ENCODE measurements at places on chromosomes 3 and 15.

GRCh38 chr15:90839187-90840071 is 29.0 kb upstream of the FURIN start:
- H3K4me3 ChIP-seq: no peak overlapping the region
- no peak overlapping the region for H3K27ac ChIP-seq
- no peak for DNase-seq
- peaks cover 17% of the 10 kb centered on the region for H3K4me1 ChIP-seq
- no peaks in the 10 kb centered on the region for H3K27me3 ChIP-seq

GRCh38 chr3:93924491-93924890 is 49.2 kb downstream of the PROS1 start:
- H3K27ac ChIP-seq: no peak overlapping the region
- H3K4me1 ChIP-seq: no peaks in the 10 kb centered on the region
- peaks cover 10% of the 10 kb centered on the region for H3K27me3 ChIP-seq
- no peak for DNase-seq
- no peak overlapping the region for H3K4me3 ChIP-seq

DNA sequence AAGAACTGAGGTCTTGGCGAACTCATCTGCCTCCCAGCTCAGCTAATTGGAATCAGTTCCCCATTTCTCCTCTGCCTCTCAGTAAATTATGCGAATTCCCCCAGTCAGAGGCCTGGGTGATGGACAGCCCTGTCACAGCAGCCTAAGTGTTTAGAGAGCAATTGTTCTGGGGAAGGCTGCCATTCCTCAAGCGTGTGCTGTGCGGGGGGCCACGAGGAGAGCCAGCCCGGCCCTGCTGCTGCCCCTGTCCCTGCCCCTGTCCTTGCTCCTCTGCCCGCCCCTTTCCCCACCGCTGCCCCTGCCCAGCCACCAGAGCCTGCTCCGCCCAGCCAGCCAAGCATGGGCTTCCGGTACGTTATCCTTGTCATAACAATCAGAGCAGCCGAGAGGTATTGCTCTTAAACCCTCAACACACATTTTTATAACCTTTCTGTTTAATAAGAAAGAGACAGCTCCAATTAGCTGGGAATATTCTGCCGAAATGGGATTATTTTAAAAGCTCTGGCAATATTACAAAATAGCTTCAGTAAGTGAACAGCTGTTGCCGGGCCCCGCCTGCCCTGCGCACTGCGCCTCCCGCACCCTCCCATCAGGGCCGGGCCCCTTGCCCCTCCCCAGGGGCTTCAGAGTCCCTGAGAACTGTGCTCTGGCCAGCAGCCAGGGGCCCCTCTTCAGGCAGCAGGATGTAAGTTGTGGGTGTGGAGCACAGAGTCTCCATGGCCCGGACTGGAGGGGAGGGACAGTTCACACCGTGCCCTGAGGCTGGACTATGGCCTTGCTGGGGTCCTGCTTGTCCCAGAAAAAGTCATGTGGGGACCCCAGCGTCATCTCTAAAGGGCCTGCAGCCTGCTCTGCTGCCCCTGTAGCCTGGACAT is 12.4 kb upstream of the CACNA2D2 start:
- H3K36me3 ChIP-seq: no peaks in the 10 kb centered on the region
- no peak overlapping the region for H3K4me3 ChIP-seq
- no peaks in the 10 kb centered on the region for H3K27me3 ChIP-seq

DNA sequence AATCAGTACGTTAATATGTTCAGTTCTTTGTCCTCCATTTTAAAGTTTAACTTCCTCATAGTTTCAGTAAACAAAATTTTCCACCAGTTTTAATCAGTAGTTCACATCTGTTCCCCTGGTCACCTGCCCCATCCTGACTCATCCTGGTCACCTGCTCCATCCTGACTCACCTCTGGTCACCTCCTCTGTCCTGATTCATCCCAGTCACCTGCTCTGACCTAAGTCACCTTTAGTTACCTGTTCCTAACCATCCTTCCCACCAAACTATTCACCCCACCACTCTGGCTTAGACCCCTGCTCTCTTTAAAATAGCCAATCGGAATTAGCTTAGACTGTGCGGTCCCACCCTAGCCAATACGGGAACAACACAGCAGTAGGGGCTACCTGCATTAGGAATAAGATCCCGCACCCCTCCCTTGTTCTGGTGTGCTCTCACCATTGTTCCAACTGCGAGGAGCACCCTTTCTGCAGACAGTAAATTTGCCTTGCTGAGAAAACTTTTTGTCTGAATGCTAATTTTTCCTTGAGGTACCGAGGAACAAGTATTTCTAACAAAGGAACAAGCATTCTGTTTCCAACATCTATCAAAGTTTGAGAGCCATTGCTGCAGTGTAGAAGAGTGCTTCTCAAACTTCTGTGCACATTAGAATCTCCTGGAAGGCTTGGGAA is 169.3 kb downstream of the ADAMTS17 start:
- H3K27me3 ChIP-seq: no peaks in the 10 kb centered on the region
- H3K36me3 ChIP-seq: peaks cover 1% of the 10 kb centered on the region
- H3K4me3 ChIP-seq: no peak overlapping the region
- H3K27ac ChIP-seq: no peak overlapping the region
- DNase-seq: no peak

GRCh38 chr15:89647191-89647851 is 7.9 kb downstream of the KIF7 start:
- H3K27me3 ChIP-seq: peaks cover 7% of the 10 kb centered on the region
- H3K4me1 ChIP-seq: peaks cover 7% of the 10 kb centered on the region
- H3K27ac ChIP-seq: no peak overlapping the region
- H3K4me3 ChIP-seq: no peak overlapping the region
- H3K36me3 ChIP-seq: no peaks in the 10 kb centered on the region
- peak; percentile 32 for DNase-seq

GRCh38 chr3:2096216-2096615 is 2.5 kb upstream of the CNTN4 start:
- DNase-seq: no peak
- H3K27ac ChIP-seq: no peak overlapping the region
- no peaks in the 10 kb centered on the region for H3K4me1 ChIP-seq
- H3K4me3 ChIP-seq: no peak overlapping the region
- H3K27me3 ChIP-seq: peaks cover 42% of the 10 kb centered on the region

GRCh38 chr3:123042413-123042812 is 14.8 kb upstream of the SEMA5B start:
- no peak for DNase-seq
- H3K4me1 ChIP-seq: no peaks in the 10 kb centered on the region
- H3K4me3 ChIP-seq: no peak overlapping the region
- no peaks in the 10 kb centered on the region for H3K36me3 ChIP-seq
- peaks cover 87% of the 10 kb centered on the region for H3K27me3 ChIP-seq
- no peak overlapping the region for H3K27ac ChIP-seq

DNA sequence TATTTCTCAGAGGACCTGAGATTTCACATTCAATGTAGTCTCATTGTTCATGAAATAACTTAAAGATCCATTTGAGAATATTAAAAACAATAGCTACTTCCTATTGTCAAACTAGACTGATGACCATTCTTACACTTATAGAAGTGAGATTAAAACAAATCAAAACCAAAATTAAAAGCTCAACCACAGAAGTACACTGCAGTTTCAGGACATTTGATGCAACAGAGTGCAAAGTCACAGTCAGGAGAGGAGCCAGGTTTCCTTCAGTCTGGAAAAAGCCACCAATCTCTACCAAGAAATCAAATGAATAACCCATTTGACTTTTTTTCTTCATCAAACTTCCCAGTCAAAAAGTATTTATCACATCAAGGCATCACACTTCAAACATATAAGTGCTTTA is 5.5 kb downstream of the CCPG1 start:
- H3K27me3 ChIP-seq: no peaks in the 10 kb centered on the region
- no peak for DNase-seq
- H3K27ac ChIP-seq: peak overlapping the region; percentile 35
- peaks cover 4% of the 10 kb centered on the region for H3K36me3 ChIP-seq

DNA sequence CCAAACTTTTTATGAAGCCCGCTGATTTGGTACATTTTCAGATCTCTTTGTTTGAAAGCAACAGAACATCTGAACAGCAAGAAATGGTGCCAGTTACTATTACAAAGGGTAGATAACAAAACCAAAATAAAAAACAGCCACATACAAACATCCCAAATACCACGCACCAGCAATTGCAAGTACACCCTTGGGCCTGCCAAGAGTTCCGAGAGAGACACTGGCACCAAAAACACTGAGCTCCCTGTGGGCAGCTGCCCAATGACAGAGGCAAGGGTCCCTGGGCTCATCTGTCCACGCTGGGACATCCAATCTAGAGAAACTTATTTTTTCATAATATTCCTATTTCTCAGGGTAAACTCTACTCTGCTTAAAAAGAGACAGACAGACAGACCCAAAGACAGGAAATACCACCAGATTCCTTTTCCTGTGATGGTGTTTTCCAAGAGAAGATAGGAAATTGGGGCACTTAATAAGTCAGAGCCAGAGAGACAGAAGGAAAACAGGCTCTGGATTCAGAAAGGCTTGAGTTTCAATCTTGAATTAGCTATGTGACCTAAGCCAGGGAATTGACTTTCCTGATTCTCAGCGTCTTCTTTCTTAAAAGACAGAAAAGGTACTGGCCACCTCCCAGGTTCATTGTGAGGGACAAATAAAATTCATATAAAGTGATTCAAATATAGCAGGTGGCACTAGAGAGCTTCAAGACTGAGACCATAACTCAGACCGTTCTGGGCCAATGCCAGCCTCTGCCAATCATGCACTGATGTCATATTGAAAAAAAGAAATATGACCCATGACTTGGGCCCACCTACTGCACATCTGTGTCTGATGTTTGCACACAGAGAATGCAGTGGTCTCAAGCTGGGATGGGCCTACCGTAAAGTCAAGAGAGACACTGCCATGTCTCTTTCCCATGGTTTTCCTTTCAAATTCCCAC is 61.3 kb downstream of the FOXP1 start:
- H3K36me3 ChIP-seq: peaks cover 4% of the 10 kb centered on the region
- no peak overlapping the region for H3K27ac ChIP-seq
- H3K27me3 ChIP-seq: no peaks in the 10 kb centered on the region
- no peak overlapping the region for H3K4me3 ChIP-seq

- no peaks in the 10 kb centered on the region for H3K36me3 ChIP-seq
- no peaks in the 10 kb centered on the region for H3K4me1 ChIP-seq
- H3K4me3 ChIP-seq: no peak overlapping the region
- H3K27me3 ChIP-seq: peaks cover 69% of the 10 kb centered on the region
- no peak for DNase-seq
These were observed 112.2 kb upstream of the FAN1 start for GRCh38 chr15:30791239-30792175.

GRCh38 chr3:88141458-88142083 is 8.2 kb upstream of the C3orf38 start:
- H3K4me3 ChIP-seq: no peak overlapping the region
- no peaks in the 10 kb centered on the region for H3K27me3 ChIP-seq
- no peak for DNase-seq
- H3K4me1 ChIP-seq: peaks cover 6% of the 10 kb centered on the region
- H3K27ac ChIP-seq: no peak overlapping the region
- H3K36me3 ChIP-seq: peaks cover 18% of the 10 kb centered on the region

Data from central memory CD8-positive, alpha-beta T cell (primary cell).